ENCODE measurements at places on chromosomes 3 and 15. TPM values are rescaled to one million over a fixed set of nuclear protein-coding genes. Genes with fewer than 3 reads are reported as not detected.

GRCh38 chr15:96416218-96416933 is 85.9 kb downstream of the NR2F2 start:
- no peak for DNase-seq

GRCh38 chr3:119585856-119586570 is 6.7 kb downstream of the ADPRH start:
- DNase-seq = no peak

DNA sequence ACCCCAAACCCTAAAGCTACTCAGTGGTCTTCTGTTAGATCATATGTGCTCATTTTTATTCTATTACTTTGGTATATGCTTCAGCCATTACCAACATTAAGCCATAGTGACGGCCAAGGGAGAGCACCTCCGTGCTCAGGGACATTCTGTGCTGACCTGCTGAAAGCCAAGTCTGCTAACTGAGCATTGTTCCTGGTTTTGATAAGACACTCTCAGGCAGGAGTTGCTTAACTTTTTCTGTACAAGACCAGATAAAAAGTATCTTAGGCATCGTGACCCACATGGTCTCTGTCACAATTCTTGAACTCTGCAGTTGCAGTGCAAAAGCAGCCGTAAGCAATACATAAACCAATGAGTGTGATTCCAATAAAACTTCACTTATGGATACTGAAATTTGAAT is 100.6 kb downstream of the KLHL25 start:
- no peak for DNase-seq

- DNase-seq = no peak
These were observed 45.8 kb downstream of the SPSB4 start for GRCh38 chr3:141096981-141097380.

Gene TMA7
- total RNA-seq = 152 TPM

Gene CCR2
- total RNA-seq = 8.8 TPM

Gene DNAJA4
- 74.6 TPM for total RNA-seq

Gene GADL1
- 0.06 TPM for total RNA-seq

Gene RGMA
- total RNA-seq = 11.3 TPM

Gene ZNF860
- 2.6 TPM for total RNA-seq
